ENCODE measurements at places on chromosomes 1 and 21.
A peak's percentile ranks its signal among the peaks of the same experiment; 100 is the strongest.

- DNase-seq, result no peak
These were observed 24.6 kb downstream of the MIXL1 start for GRCh38 chr1:226248091-226248490.

- no peak for DNase-seq
These were observed 48.1 kb downstream of the CDC14A start for GRCh38 chr1:100400404-100400803.

- DNase-seq, result no peak
These were observed 35.7 kb downstream of the NEK2 start for GRCh38 chr1:211639475-211640300.

DNA sequence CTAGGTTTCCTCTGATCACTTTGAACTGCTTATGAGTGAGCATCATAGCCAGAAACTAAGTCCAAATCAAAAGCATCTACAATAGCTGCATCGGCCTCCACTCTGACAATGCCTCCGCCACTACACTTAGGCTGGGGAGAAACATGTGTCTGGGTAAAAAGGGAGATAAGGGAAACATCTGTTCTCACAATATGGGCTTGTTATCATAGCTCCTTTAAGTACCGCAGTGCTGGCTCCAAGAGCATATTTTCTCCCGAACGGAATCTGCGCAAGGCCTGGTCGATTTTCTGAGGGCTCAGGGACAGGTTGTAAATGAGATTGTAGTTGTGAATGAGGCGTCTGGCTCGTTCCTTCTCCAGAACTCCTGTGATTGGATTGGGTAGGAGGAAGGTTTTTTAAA is 63.9 kb upstream of the CYP2J2 start:
- no peak for DNase-seq

GRCh38 chr1:51093581-51093980 is 8.4 kb upstream of the C1orf185 start:
- DNase-seq, result no peak

DNA sequence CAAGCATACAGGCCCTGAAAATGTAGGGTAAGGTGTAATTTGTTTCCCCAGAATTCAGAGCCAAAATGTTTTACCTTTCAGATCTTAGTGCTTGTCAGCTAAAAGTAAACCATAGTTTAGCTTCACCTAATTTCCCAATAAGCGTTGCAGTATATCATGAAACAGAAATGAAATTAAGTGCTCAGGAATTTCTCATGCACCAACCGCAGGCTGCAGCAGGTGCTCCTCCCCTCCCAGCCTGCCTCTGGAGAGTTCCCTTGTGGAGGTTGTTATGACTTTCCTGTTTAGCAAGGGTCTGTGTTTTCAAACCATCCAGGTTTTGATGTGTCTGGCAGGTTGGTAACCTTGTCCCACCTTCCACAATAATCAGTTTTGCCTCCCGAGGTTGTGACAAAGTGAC is 118.5 kb downstream of the HLX start:
- no peak for DNase-seq

GRCh38 chr1:64039390-64039926 is 164.0 kb upstream of the UBE2U start:
- DNase-seq, result no peak

- no peak for DNase-seq
These were observed 40.4 kb downstream of the SLC35D1 start for GRCh38 chr1:67013573-67013972.

GRCh38 chr1:159712080-159712479 is 2.3 kb downstream of the CRP start:
- no peak for DNase-seq

DNA sequence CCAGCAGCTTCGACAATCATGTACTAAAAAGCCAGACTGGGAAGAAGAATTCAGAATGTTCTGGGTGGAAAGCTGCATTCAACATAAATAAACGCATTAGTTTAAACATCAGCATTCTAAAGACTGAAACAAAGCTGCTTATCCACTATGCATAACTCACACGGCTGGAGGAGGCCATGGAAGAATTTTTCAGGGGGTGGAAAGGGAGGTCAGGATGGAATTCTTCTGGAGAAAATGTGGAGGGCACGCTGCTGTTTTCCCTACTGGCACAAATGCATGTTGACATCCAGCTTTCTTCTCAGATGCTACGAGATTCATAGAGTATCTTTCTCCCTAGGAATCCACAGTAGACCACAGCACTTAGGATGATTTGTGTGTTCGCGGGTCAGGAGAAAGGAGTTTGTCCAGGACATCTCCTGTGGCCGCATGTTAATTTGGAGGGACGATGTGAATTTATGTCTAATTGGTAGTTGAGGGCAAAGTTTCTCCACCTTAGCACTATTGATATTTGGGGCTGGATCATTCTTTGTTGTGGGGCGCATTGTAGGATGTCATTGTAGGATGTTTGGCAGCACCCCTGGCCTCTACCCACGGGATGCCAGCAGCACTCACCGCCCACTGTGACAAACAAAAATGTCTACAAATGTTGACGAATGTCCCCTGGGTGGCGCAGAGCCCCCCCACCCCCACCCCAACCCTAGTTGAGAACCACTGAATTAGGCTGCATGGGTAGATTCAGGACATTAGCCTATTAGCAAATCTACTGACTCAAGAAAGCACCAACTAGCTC is 86.5 kb upstream of the KAZN start:
- no peak for DNase-seq

GRCh38 chr1:71908303-71908702 is 374.0 kb downstream of the NEGR1 start:
- peak; percentile 62 for DNase-seq

DNA sequence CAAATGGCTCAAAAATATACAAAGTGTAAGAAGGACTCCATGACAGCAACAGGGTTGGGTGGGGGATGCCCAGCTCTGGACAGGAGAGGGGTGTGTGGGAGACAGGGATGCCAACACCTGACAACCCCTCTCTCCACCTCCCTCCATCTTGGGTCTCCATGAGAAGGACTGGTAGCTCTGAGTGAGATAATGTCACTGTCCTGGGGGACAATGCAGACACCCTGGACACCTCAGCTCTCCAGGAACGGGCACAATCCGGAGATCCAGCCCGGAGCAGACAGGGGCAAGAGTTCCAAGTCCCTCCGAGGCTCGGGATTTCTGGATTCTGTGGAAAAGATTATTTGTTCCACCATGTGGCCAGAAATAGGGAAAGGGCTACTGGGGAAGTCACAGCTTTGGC is 122.5 kb downstream of the GLIS1 start:
- no peak for DNase-seq

DNA sequence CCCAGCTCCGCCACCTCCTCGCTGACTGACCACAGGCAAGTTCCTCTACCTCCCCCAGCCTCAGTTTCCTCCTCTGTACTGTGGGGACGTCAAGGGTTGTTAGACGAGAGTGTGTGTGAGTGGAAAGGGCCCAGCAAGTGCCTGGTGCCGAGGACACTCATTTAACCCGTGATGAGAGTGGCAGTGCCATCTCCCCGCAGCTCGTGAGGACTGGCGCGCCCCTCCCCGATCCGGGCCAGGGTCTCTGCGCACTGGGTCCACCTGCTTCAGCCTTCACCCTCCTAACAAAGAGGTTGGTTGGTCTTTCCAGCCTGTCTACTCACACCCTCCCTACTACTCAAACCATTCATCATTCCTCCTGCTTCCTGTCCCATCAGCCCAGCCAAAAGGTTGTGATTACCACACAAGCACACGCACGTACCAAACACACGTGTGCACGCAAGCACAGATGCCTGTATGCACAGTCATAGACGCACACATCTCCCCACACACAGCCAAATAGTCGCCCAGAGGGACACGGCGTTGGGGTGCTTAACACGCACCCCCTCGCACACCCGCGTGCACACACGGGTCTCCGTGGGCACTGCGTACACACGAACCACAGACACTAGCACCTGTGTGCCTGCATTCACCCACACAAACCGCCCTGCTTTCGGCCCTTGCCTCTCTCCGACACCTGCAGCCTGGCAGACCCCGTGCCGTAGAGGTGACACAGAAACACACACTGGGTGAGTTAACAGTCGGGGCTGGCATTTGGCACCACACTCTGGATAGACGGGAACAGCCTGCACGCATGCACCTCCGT is 39.3 kb downstream of the TAS1R2 start:
- no peak for DNase-seq

GRCh38 chr1:193219391-193219790 is 33.0 kb upstream of the B3GALT2 start:
- no peak for DNase-seq

DNA sequence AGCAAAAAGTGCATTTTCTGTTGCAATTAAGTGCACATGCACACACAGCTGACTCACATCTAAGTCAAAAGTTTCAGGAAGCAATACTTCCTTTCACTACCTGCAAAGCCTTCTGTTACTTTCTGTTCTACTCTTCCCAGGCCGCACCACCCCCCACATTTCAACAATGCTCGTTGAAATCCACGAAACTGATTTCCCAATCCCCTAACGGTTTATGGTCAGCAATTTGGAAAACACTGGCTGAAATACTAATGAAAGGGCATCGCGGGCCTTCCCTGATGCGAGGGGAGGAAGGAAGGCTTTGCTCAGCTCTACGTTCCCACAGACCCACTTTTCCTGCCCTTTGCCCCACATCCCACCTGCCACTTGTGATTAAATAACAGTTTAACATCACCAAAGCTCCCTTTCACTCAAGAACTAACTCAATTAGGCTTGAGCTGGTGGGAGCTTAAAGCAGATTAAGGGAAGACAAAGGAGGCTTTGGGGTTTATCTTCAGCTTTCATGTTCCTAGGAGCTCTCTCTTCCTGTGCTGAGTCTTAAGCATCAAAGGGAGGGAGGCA is 243.2 kb upstream of the RAB4A start:
- peak; percentile 38 for DNase-seq

DNA sequence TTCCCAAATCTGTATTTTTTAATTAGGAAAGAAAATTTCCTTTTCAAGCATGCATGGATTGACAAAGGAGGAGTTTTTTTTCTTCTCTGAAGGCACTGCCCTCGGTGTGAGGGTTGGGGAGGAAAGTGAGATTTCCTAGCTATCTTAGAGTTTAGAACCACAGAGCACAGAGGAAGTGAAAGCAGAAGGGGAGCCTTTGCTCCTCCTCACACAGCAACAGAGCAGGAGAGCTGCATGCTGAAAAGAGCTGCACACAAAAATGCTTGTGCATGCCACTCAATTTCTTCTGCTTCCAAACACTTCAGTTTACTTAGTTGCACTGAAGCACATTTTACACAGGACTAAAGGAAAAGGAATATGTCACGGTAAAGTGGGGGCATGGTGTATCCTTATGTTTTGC is 308.1 kb downstream of the GPATCH2 start:
- DNase-seq, result no peak

- DNase-seq, result no peak
These were observed 505.2 kb upstream of the ZRANB2 start for GRCh38 chr1:71586030-71586429.

All from thyroid gland (tissue), 4 donors.